Tracheal epithelial cell (primary cell): ENCODE measurements at places on chromosomes 7 and 10. TPM values are rescaled to one million over a fixed set of nuclear protein-coding genes. Genes with fewer than 3 reads are reported as not detected.

GIMAP1 gene
- total RNA-seq, result under 0.01 TPM in 1 of 2 replicates, not detected in the other

ASB10 gene
- total RNA-seq, result not detected in 2 replicates

PPP1R17 gene
- not detected in 2 replicates for total RNA-seq

NEUROG3 gene
- total RNA-seq, result not detected in 2 replicates

DNAJC9 gene
- total RNA-seq, result 21.7 and 30.4 TPM in 2 replicates
